ENCODE measurements at places on chromosomes 4 and X.

GRCh38 chrX:39773923-39774773, 323.6 kb downstream of the BCOR start:
- DNase-seq, result no peak

DNA sequence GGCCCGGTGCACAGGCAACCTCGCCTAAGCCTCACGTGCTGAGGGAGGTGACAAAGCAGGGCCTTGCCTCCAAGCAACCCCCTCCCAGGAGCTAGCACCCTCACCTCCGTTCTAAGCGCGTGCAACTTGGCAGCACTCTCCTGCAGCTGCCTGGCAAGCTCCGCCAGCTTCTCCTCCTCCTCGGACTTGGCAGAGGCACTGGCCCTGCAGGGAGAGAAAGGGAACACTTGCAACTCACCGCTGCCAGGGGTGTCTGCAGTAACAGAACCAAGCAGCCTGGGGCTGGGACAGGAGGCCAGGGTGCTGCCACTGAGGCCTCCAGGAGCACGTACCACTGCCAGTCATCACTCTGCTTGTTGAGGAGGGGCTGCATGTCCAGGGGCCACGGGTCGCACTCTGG, 10.3 kb upstream of the TREX2 start:
- DNase-seq, result no peak

DNA sequence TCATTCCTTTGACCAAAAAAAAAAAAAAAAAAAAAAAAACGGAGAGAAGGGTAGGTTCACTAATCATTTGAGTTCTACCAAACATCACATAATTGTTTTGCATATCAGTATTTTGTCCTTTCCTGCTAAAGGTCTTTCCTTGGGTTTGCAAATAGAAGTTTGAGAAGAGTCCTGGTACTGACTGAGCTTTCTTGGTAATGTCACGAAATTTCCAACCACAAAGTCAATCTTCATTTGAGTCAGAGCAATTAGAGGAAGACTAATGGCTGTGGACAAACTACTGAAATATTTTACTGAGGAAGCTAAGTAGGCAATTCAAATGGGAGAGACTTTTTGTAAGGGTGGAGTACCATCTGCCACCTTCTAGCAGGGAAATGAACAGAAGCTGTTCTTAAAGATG, 21.7 kb upstream of the CD40LG start:
- DNase-seq, result no peak

- DNase-seq, result no peak
Observed at GRCh38 chrX:150544835-150545770, 23.3 kb upstream of the MTM1 start.

DNA sequence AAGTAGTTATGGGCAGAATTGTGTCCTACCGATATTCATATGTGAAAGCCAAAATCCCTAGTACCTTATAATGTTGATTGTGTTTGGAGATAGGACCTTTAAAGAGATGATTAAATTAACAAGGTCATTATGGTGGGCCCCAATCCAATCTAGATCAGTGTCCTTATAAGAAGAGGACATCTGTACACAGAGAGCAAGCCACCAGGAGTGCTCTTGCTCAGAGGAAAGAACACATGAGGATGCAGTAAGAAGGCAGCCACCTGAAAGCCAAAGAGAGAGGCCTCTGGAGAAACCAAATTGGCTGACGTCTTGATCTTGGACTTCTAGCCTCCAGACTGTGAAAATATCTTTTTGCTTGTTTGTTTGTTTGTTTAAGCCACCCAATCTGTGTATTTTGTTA, 1290.8 kb upstream of the PABPC4L start:
- DNase-seq, result no peak

DNA sequence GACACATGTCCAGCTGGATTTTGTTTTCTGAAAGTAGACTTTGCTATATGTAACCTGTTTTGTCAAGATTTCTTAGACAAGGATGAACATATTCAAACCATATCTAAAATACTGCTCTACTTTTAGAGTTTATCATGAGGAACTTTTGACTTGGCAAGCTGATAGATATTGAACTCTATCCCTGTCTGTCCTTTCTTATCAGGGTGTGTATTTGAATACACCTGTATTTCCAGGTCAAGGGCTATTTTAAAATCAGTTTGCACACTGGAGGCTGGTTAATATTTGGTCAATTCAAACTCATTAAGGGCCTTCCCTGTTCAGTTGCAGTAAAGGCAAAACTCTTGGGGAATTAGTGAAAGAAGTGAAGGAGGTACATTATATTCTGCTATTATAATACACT, 2.3 kb downstream of the CDS1 start:
- DNase-seq, result no peak

- no peak for DNase-seq
Observed at GRCh38 chrX:75746891-75747639, 38.0 kb downstream of the MAGEE2 start.

- peak; percentile 5 for DNase-seq
Observed at GRCh38 chrX:10597871-10598270, 22.5 kb downstream of the MID1 start.

DNA sequence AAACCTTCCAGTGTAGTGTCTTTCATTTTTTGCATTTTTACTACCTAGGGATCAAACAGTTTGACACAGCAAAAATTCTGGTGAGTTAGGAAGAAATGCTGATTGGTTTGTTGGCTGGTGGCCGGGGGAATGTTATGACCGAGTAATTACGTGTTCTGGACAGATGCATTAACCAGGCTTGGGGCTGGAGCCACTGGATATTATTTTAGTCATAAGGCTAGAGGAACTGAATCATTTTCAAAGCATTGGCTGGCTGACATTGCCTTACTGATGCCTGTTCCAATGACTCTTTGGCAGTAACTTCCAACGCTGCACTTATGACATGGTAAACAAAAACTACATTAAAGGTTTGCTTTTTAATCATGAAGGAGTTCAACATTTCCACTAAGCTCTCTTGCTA, 84.6 kb downstream of the FBXO8 start:
- no peak for DNase-seq

DNA sequence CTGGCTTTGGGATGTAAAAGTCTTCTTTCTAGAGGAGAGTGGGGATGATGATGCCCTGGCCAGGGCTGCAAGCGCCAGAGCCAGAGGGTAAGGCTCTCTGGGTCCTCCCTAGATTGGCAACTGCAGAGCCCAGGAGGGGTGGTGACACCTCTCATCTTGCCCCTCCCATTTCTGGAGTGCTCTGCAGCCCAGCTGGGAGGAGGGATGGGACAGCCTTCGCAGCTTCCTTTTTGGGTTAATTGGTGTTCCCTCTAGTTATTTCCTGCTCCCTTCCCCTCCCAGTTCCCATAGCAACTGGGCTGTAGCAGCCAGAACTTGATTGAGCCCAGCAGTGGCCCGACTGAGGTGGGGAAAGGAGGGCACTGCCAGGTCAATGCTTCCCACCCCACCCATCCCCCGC, 19.2 kb downstream of the NALF2 start:
- no peak for DNase-seq

DNA sequence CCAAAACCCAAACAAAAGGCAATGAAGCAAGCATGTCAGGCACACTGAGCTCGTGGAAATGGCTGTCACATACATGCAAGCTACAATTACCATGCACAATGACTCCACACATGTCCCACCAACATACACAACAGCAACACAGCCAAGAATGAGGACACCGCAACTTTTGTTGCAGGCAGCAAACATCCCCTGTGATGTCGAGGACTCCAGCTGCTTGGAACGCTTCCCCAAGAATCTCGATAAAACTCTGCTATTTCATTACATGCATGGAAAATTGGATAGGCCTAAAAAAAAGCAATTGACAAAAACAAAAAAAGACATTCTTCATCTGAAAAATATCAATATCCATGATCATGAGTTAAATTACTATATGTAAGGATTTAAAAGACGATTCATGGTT, 11.8 kb downstream of the ANOS1 start:
- no peak for DNase-seq

- DNase-seq, result no peak
Observed at GRCh38 chr4:126541820-126542219, 1090.9 kb upstream of the INTU start.

DNA sequence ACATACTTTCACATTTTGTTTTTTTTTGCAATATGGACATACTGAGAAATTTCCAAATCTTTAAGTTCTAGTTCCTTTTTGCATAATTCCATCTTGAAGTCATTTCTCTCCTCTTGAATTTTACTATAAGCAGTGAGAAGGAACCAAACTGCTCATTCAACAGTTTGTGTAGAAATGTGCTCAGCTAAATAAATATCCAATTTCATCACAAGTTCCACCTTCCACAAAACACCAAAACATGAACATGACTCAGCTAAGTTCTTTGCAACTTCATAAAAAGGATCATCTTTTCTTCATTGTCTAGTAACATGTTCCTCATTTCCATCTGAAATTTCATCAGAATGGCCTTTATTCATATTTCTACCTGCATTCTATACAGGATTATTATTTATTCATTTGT, 77.3 kb upstream of the FGF13 start:
- no peak for DNase-seq

- no peak for DNase-seq
Observed at GRCh38 chr4:88820698-88821415, 123.2 kb upstream of the NAP1L5 start.

DNA sequence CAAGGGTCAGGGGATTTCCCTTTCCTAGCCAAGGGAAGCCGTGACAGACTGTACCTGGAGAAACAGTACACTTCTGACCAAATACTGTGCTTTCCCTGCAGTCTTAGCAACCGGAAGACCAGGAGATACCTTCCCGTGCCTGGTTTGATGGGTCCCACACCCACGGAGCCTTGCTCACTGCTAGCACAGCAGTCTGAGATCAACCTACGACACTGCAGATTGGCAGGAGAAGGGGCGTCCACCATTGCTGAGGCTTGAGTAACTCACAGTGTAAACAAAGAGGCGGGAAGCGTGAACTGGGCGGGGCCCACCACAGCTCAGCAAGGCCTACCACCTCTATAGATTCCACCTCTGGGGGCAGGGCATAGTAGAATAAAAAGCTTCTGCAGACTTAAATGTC, 48.7 kb upstream of the SRD5A3 start:
- no peak for DNase-seq

DNA sequence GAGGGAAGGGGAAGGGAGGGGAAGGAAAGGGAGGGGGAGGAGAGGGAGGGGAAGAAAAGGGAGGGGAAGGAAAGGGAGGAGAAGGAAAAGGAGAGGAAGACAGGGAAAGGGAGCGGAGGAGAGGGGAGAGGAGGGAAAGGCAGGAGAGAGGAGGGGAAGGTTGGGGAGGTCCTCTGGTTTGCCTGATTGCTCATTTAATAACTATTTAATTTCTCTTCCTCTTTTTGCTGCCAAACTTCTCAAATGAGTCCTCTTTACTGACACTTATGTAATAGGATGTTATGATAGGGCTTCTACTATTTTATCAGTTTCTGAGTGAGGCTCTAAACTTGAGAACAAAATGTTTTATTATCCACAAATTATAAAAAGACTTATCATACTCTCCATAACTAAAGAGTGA, 35.4 kb upstream of the PPA2 start:
- no peak for DNase-seq

- DNase-seq, result no peak
Observed at GRCh38 chr4:13523105-13523477, 21.2 kb downstream of the NKX3-2 start.

All from amygdala (tissue), 56 donors.